Effector memory CD8-positive, alpha-beta T cell (primary cell): ENCODE measurements at places on chromosomes 4 and X.
A peak's percentile ranks its signal among the peaks of the same experiment; 100 is the strongest.

GRCh38 chr4:184775854-184776555 is 42.1 kb upstream of the CENPU start:
- DNase-seq: no peak

DNA sequence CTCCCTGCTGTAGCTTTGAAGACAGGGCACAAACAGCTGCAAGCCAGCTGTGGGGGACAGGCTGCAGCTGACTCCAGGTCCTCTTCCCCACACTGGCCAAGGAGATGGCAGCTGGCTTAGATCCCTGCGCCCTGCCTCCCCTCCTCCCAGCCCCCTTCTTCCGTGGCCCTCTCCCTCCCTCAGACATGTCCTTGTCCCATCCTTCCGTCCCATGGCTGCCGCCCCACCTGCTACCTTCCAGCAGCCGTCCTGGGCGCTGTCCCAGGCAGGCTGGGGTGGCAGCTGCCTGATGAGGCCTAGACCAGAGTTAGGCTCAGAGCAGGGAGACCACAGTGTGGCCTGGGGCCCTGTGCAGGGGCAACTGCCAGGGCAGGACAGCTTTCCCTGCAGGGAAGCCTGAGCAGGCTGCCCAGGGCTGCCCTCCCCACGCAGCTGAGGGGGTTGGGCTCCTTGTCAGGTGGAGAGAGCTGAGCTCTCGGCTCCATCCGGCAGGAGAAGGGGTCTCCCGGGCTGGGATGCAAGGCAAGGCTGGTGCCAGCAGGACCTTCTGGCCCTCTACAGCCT is 3.3 kb upstream of the BGN start:
- DNase-seq: no peak

GRCh38 chr4:22762548-22762947 is 69.8 kb downstream of the GBA3 start:
- no peak for DNase-seq

DNA sequence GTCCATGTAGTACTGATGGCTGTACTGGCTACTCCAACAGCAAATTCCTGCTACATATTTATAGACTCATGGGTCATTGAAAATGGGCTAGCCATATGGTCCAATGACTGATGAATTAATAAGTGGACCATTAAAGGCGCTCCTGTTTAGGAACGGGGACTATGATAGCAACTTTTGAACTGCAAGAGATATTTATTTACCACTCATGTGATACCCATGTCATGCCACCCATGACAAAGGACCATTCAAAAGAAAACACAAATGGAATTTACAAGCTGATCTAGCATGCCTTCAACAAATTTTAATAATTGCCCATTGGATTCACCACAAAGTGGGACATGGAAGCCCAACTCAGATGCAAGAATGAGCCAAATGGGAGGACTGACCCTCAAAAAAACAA is 240.0 kb upstream of the GALNTL6 start:
- no peak for DNase-seq

- DNase-seq: no peak
Measured at GRCh38 chrX:106959901-106960300, 39.7 kb downstream of the CLDN2 start.

DNA sequence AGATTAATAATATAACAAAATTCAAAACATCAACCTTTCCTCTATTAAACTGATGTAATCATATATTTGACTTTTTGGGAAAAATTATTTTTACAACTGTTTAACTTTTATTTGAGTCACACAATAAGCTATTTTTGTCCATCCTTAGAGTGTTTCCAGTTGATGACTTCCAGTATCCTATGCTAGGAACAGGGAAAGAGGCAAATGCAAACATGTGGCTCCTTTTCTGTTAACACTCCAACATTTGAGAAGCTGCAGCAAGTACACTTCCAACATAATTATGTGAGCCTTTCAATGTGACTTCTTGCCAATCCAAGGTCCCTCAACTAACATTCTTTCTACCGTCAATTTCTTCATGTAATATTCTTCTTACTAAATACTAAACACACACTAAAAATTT is 117.7 kb downstream of the PPA2 start:
- no peak for DNase-seq

DNA sequence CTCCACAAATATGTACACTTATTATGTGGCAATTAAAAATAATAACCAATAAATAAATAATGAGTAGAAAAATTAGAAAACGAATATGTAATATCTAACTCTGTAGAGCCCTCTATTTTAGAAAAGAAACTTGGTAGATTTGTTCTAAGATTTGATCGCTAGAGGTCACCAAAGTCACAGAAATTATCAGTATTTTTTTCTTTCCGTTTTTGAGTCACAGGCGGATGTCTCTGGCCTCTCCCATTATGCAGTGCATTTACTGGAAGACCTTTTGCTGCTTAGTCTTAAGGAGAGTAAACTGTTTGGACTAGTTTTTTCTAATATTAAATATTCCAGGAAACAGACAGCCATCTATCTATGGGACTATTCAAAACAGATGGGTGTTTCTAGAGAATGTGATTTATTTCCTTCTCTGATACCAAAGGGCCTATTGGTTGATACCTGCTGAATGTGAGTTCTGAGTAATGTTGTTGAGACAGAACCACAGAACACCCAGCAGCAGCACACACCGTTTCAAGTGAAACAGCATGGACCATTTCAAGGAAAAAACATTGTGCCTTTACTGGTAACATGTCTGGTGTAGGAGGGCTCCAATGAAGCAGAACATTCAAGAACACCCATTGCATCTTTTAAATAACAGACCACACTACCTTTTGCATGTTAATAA is 34.0 kb upstream of the GYPA start:
- DNase-seq: peak; percentile 5
